Right renal pelvis (tissue), 4 donors: ENCODE measurements at places on chromosomes 13 and 19. TPM values are rescaled to one million over a fixed set of nuclear protein-coding genes. Genes with fewer than 3 reads are reported as not detected.

Gene ZNF440
- 15.1 TPM for polyA plus RNA-seq

Gene ZNF433
- 16.7 TPM for polyA plus RNA-seq

Gene CLIP3
- polyA plus RNA-seq = 65.4 TPM

Gene GGACT
- polyA plus RNA-seq = 5.3 TPM

Gene OR7A10
- polyA plus RNA-seq = not detected

Gene LILRB1
- polyA plus RNA-seq = 1.00 TPM

Gene SLC25A23
- polyA plus RNA-seq = 90.6 TPM

Gene SLITRK1
- 0.32 TPM for polyA plus RNA-seq

Gene DIAPH3
- polyA plus RNA-seq = 11.9 TPM

Gene CGB7
- polyA plus RNA-seq = 1.9 TPM

Gene ZNF439
- polyA plus RNA-seq = 24.1 TPM

Gene ZNF525
- 9.2 TPM for polyA plus RNA-seq

Gene ZNF441
- 17.3 TPM for polyA plus RNA-seq

Gene ZNF541
- polyA plus RNA-seq = 0.21 TPM

Gene SHFL
- polyA plus RNA-seq = 26.9 TPM

Gene BAX
- 85.5 TPM for polyA plus RNA-seq
